Left ventricle myocardium inferior (tissue), 1 donor: ENCODE measurements at places on chromosomes 11 and 22.

GRCh38 chr11:116590844-116591570, 181.8 kb downstream of the BUD13 start:
- DNase-seq, result no peak

GRCh38 chr22:25777411-25777810, 35.4 kb downstream of the MYO18B start:
- DNase-seq, result no peak

- peak; percentile 58 for DNase-seq
Measured at GRCh38 chr22:46422896-46423295, 87.4 kb downstream of the TRMU start.

DNA sequence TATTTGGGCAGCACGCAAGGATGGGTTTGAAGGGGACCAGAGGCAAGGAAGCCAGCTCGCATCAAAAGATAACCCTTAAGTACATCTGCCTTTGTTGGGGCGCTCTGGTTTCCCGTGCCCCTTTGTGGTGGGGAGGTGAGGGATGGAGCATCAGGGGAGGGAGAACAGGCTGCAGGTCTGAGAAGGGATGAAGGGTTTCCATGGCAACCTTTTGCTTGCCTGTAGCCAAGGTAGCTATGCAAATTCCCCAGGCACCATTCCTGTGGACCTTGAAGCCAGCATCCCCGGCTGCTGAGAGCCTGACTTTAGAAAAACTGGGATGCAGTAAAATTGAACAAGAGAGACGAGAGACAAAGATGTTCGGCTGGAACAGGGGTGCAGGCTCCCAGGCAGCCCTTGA, 75.7 kb downstream of the SEZ6L start:
- DNase-seq, result no peak

GRCh38 chr22:35940166-35940565, 88.5 kb downstream of the RBFOX2 start:
- DNase-seq, result no peak

GRCh38 chr22:24695561-24696511, 78.7 kb downstream of the PIWIL3 start:
- DNase-seq, result peak; percentile 46

DNA sequence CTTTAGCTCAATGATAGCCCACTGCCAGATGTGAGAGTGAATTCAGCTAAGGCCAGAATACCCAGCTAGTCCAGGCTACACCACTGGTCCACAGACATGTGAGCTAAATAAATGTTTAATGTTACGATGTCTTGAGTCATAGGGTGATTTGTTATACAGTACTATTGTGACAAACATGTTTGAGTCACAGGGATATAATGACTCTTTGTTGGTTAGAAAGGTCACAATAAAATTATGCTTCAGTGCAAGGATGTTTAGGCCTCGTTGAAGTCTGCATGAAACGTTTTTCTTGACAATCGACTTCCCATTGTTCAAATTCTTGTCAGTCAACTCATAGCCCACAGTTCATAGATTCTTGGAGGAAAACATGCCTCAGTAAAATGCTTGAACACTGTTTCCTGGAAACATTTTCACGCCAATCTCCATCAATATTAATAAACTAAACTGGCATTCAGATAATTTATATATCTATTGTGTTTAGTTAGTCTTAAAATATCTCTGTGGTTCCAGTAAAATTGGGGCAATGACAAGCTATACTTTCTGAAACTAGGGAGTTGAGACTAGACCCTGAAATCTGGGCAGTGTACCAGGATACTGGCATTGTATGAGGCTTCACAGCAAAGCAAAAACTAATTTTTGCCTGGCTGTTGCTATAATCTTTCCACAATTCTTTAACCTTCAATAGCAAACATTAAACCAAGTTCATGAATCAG, 650.8 kb upstream of the KIRREL3 start:
- DNase-seq, result no peak

DNA sequence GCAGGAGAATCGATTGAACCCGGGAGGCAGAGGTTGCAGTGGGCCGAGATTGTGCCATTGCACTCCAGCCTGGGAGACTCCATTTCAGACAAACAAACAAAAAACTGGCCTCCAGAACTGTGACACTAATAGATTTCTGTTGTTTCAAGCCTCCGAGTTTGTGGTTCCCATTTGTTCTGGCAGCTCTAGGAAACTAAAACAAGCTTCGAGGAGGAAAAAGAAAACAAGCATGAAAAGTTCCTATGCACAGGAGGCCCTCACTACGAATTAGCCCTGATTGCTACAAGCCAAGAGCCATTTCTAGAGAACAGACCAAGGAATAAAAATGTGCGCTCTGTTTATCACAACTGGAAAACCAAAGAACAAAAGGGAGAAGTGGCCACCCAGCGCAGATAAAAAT, 47.8 kb upstream of the SHANK2 start:
- DNase-seq, result no peak

- no peak for DNase-seq
Measured at GRCh38 chr11:44711113-44711786, 15.5 kb upstream of the TSPAN18 start.

- no peak for DNase-seq
Measured at GRCh38 chr22:27880778-27881394, 38.2 kb downstream of the PITPNB start.

DNA sequence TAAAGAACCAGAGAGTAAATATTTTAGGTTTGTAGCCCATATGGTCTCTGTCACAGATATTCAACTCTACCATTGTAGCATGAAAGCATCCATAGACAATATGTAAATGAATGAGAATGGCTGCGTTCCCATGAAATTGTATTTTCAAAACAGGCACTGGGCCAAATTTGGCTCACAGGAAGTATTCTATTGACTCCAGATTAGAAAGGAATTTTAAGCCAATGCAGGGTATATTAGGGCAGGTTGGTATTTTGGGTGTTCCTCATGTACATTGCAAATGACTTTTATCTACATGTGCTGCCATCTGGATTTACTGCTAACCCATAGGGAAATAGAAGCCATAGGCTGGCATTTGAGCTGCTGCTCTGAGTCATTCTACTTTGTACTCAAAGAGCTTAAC, 35.1 kb upstream of the PDGFD start:
- DNase-seq, result no peak

DNA sequence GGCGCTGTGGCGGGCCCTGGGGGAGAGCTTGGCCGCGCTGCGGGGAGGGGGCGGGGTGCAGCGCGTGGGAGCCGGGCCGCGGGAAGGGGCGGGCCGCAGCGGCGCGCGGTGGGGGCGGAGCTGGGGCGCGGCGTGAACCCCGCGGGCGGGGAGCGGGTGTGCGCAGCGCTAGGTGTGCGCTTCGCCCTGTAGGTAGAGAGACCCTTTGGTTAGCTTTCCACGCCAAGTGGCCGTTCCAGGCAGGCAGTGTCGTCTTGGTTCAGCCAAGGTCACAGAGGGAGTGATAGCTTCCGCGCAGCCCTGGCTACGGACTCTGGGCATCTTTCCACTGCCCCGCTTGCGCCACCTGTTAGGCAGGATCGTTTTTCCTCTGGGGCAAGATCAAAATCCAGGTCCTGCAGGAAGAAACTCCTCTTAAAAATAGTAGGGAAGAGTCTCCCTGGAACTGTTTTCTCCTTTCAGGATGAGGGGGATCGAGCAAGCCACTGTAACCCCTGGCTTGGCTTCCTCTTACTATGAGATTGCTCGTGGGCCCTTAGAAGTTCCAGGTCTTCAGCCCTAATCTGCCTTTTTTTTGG, 434 bp downstream of the BANF1 start:
- DNase-seq, result peak; percentile 50

DNA sequence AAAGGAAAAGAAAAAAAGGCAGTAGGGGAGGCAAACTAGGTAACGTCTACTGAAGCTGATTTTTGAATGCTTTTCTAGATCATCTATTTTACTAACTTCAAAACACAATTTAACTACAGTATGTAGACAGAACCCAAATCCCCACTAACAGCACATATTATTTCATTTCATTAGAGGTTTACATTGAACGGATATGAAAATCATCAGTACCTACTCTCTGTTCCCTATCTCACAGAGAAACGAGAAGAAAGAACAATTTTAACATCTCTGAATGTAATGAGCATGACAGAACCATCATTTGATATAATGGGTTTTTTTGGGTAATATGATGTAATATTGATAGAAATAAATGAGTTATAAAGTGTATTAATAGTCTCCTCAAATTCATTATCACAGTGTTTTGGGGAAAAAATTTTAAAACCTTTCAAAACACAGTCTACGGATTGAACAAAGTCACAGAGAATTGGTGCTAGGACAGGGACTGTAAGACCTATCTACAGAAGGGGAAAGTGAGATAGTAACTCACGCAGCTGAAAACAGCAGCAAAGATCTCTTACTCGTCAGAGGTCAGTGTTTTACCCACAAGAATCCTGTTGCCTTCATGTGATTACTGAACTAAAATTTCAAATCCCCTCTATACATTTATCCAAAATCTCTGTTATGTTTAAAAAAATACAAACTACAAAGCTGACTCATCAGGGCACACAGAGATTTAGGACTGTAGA, 77.3 kb downstream of the ZBTB44 start:
- no peak for DNase-seq

DNA sequence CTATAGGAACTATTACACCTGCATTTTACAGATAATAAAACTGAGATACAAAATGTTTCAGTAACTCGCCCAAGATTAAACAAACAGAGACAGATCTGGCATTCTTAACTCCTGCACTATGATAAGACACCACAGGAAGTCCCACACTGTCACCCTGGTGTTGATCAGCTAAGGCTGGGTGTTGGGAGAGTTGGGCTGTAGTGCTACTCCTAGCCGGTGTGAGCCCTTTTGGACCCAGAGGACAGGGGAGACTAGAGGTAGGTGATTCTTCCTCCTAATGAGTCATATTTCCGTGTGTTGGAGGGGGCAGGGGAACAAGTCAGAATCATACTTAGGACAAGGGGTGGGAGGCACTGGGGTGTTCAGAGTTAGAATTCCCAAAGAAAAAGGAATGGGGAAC, 353.2 kb upstream of the TENM4 start:
- DNase-seq, result no peak

GRCh38 chr22:31923747-31924146, 20.6 kb upstream of the YWHAH start:
- DNase-seq, result no peak

- no peak for DNase-seq
Measured at GRCh38 chr11:77320351-77320750, 18.9 kb upstream of the GDPD4 start.

DNA sequence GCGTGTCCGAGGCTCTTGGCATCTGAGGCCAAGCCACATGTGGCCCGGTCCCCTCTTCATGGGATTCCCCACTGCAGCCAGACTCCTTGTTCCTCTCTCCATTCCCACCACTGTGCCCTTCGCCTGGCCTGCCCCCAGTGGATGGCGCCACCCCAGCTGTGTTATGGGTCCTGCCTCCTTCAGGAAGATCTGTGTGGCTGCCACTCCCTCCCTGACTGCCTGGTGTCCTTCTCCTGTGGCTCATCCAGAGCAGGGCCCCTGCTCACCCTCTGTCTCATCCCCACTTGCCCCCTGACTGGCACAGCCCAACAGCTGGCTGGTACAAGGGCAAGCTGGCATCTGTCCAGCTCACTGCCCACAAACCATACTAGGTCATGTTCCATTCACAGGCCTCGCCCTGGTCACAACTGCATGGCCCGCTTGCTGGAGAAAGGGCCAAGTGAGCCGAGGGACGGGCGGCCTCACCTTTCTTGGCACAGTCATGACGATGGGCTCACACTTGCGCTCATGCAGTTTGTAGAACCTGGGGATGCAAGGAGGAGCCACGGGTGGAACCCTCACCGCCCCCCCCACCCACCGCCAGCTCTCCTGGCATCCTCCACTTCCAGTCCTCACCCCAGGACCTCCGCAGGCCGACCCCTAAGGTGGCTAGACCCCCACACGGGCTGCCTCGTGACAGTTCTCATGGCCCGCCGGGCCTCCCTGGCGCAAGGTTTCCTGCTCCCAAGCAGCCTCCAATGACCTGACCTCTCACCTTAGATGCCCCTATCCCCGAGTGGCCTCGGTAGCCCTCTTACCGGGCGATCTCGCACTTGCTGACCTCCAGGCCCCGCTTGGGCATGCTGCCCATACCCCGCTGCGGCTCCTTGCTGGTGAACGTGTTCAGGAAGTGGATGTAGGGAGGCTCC, 2.1 kb upstream of the PTPRCAP start:
- DNase-seq, result no peak

DNA sequence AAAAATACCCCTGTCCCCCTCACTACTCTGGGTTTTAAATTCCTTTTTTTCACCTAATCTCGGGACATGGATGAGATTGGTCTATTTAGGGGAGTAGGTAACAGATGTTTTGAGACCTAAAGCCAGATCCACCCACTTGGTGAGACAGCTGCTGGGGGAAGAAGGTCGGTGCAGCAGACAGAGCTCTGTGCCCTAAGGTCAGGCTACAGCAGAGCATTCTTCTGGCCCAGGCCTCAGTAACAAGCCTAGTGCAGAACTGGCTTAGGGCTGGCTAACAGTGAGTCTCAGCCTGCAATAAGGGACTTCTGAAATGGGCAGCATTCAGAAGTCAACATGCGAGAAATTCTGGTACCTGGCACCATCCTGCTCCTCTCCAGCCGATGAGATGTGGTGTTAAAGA, 444.9 kb upstream of the KIRREL3 start:
- DNase-seq, result peak; percentile 16

GRCh38 chr11:74775762-74776161, 27.1 kb downstream of the RNF169 start:
- no peak for DNase-seq

DNA sequence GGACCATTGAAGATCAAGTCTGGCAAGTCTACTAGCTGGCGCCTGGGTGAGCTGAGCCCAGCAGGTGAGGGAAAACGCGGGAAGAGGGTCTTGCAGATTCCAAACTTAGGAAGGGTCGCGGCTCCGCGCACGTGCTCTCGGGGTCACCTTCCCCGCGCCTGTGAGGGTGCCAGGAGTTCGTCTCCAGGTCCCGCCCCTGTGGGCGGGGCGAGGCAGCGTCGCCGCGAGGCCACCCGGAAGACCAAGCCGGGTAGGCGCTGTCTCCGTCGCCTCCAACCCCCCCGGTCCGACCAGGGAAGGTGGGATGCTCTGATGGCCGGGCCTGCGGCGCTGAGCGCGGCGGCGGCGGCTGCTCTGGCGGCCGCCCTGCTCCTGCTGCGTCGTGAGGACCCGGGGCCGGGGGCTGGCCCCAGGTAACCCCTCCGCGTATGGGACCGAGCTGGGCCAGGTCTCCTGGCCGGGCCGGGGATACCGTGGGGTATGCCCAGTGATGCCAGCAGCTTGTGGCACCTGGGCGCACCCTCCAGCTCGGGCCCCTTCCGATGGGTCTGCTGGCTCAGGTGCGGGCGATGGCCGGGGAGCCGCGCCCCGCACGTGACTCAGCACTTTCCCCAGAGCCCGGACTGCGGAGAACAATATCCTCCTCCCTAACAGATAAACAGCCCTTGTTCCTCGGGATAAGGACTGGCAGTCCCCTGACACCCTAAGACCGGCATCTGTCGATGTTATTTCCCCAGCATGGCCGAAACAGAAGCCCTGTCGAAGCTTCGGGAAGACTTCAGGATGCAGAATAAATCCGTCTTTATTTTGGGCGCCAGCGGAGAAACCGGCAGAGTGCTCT, at the start of gene HTATIP2:
Gene HTATIP2, plus strand, starts transcription at position 215 of the 841 bp plus-strand sequence. Its CDS starts 524 bp downstream, at position 739.
- DNase-seq, result peak; percentile 77

DNA sequence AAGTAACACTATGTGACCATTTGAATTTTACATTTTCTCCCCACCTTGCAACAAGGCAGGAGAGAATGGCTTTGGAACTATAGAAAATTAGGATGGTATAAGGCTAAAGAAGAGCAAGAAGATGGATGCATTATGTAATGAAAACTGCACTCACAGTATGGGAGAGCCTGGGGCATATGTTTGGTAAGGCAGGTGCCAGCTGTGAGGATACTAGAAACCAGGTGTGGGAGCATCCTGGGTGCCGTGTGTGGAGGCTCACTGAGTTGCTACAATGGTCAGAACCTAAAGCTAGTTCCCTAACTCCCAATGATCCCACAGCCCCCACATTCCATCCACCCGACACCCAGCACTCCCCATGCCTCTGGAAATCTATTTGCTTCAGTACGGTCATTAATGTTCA, 42.9 kb downstream of the UBASH3B start:
- DNase-seq, result no peak
